ENCODE measurements at places on chromosomes 7 and 10. TPM values are rescaled to one million over a fixed set of nuclear protein-coding genes. Genes with fewer than 3 reads are reported as not detected.

- no peaks in the 10 kb centered on the region for H3K4me1 ChIP-seq
- DNase-seq = peak; percentile 78
Observed at GRCh38 chr7:50310361-50310760, 5.8 kb downstream of the IKZF1 start.

- peaks cover 12% of the 10 kb centered on the region for H3K4me1 ChIP-seq
- DNase-seq = peak; percentile 62
- H3K4me3 ChIP-seq = no peak overlapping the region
- H3K27ac ChIP-seq = no peak overlapping the region
- H3K36me3 ChIP-seq = peaks cover 53% of the 10 kb centered on the region
Observed at GRCh38 chr7:47525066-47525623, 56.8 kb downstream of the TNS3 start.

- H3K4me3 ChIP-seq = no peak overlapping the region
- peaks cover 9% of the 10 kb centered on the region for H3K4me1 ChIP-seq
- no peak for DNase-seq
- H3K27me3 ChIP-seq = no peaks in the 10 kb centered on the region
- H3K36me3 ChIP-seq = peaks cover 3% of the 10 kb centered on the region
- no peak overlapping the region for H3K27ac ChIP-seq
Observed at GRCh38 chr10:87695074-87695473, 35.4 kb downstream of the PAPSS2 start.

DNA sequence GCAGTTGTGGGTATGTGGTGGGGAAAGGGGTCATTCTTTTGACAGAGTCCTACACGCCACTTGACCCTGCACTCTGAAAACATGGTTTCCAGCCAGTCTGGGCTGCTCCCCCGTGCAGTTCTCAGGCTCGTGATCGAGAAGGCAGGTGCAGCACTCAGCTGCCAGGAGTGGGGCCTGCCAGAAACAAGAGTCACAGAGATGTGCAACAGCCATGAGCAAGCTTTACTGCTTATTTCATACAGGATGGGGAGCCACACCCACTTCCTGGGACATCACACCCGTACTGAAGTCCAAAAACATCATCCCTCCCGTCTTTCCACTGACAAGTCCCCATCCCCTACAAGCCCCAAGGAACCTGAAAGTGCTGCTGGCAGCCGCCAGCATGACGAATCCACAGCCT, 9.3 kb downstream of the ATG9B start:
- no peak overlapping the region for H3K27ac ChIP-seq
- H3K4me1 ChIP-seq = peaks cover 9% of the 10 kb centered on the region
- peaks cover 31% of the 10 kb centered on the region for H3K27me3 ChIP-seq

DNA sequence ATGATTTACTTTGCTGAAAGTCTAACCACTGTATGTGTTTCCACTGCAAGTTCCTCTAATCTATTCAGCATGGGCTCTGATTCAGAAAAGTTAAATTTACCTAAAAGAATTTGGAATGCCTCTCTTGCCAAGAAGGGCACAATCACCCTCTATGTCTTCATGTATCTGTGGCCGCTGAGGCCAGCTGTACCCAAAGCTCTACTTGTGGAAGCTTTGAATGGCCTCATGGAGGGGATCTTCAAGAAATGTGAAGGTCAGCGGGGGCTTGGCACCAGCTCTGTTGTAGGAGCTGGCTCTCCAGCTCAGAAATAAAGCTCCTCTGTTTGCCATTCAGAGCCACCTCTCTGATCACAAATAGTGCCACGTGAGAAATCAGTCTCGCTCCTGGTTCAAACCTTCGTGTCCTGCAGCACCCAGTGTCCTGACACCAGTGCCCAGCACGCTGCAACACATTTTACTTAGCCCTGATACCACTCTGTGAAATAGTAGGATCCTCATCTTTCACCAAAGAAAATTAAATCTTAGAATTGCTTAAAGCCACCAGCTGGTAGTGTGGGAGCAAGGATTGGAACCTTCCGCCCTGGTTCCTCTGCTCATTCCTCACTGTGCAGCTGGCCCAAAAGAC, 61.1 kb downstream of the PKD1L1 start:
- no peak overlapping the region for H3K4me3 ChIP-seq
- peaks cover 26% of the 10 kb centered on the region for H3K27me3 ChIP-seq
- no peaks in the 10 kb centered on the region for H3K36me3 ChIP-seq
- DNase-seq = no peak

- H3K4me3 ChIP-seq = no peak overlapping the region
- no peak overlapping the region for H3K27ac ChIP-seq
- no peaks in the 10 kb centered on the region for H3K27me3 ChIP-seq
- DNase-seq = no peak
- H3K36me3 ChIP-seq = no peaks in the 10 kb centered on the region
Observed at GRCh38 chr7:28176645-28177044, 4.0 kb downstream of the JAZF1 start.

GRCh38 chr7:74690474-74690873, 33.0 kb downstream of the GTF2I start:
- H3K4me3 ChIP-seq = no peak overlapping the region
- no peak overlapping the region for H3K27ac ChIP-seq
- peaks cover 57% of the 10 kb centered on the region for H3K36me3 ChIP-seq

DNA sequence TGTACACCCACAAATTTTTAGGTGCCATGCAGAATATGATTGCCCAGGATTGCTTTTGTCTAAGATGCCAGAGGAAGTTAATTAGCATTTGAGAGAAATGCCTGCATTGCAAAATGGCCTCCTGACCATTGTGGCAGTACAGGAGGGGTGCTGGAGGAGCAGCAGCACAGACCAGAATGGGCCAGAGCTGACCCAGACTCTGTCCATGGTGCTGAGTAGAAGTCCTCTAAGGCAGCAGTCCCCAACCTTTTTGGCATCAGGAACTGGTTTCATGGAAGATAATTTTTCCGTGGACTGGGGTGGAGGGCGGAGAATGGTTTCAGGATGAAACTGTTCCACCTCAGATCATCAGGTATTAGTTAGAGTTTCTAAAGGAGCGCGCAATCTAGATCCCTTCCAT, 217.8 kb upstream of the AGK start:
- no peak overlapping the region for H3K27ac ChIP-seq
- no peak overlapping the region for H3K4me3 ChIP-seq
- no peaks in the 10 kb centered on the region for H3K27me3 ChIP-seq
- H3K36me3 ChIP-seq = no peaks in the 10 kb centered on the region

GRCh38 chr7:4169455-4169854, 512.6 kb upstream of the FOXK1 start:
- no peak overlapping the region for H3K4me3 ChIP-seq
- no peaks in the 10 kb centered on the region for H3K4me1 ChIP-seq
- no peaks in the 10 kb centered on the region for H3K36me3 ChIP-seq
- no peak overlapping the region for H3K27ac ChIP-seq
- no peak for DNase-seq
- H3K27me3 ChIP-seq = no peaks in the 10 kb centered on the region

GRCh38 chr10:104640339-104641186, 527 bp upstream of the SORCS3 start:
- no peak overlapping the region for H3K4me3 ChIP-seq
- no peaks in the 10 kb centered on the region for H3K4me1 ChIP-seq
- no peak for DNase-seq
- H3K36me3 ChIP-seq = no peaks in the 10 kb centered on the region
- peaks cover 29% of the 10 kb centered on the region for H3K27me3 ChIP-seq
- no peak overlapping the region for H3K27ac ChIP-seq

DNA sequence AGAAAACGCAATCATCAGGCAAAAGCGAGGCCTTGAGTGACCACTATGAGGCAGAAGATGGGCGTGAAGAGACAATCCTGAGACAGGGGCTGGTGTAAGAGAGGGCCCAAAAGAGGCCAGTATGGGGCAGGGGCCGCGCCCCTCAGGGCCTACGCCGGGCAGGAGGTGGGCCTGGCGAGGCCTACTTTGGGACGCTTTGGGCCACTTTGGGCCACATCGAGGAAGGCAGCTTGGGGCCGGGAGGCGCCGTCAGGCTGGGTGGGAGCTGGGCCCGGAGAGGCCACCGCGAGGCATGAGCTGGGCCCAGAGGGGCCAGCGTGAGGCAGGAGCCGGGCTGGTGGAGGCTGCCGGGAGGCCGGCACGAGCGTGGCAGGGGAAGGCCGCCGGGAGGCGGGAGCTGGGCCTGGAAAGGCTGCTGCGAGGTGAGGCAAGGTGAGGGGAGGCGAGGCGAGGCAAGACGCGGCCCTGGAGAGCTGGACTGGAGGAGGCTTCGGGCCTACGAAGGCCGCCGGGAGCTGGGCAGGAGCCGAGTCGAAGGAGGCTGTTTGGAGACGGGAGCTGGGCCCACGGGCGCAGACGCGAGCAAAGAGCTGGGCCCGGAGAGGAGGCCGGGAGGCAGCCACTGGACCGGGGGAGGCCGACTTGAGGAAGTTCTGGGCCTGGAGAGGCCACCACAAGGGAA, 171.3 kb downstream of the TPST1 start:
- H3K27me3 ChIP-seq = no peaks in the 10 kb centered on the region
- H3K27ac ChIP-seq = no peak overlapping the region
- H3K36me3 ChIP-seq = no peaks in the 10 kb centered on the region
- peak; percentile 52 for DNase-seq
- no peaks in the 10 kb centered on the region for H3K4me1 ChIP-seq

- peaks cover 34% of the 10 kb centered on the region for H3K4me1 ChIP-seq
- no peaks in the 10 kb centered on the region for H3K36me3 ChIP-seq
- no peak overlapping the region for H3K27ac ChIP-seq
- no peak for DNase-seq
Observed at GRCh38 chr7:141359262-141359661, 191.9 kb upstream of the AGK start.

- H3K4me1 ChIP-seq = no peaks in the 10 kb centered on the region
- no peaks in the 10 kb centered on the region for H3K36me3 ChIP-seq
- H3K27ac ChIP-seq = no peak overlapping the region
- peak; percentile 53 for DNase-seq
Observed at GRCh38 chr7:44310221-44310848, 15.1 kb downstream of the CAMK2B start.

DNA sequence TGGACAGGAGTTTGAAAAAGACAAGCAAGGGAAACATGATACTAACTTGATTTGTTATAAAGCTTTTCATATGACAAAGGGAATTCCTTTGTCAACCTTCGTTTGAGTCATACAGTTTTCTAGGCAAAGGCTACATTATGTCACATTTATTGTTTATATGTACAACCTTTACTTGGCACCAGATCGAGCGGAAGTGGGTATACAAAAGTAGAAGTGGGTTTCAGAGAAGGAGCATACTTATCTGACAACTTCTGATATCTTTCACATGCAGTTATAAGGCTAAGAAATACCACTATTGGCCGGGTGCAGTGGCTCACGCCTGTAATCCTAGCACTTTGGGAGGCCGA, 11.0 kb downstream of the STMP1 start:
- H3K27ac ChIP-seq = peak overlapping the region; percentile 68
- H3K4me3 ChIP-seq = no peak overlapping the region
- peaks cover 4% of the 10 kb centered on the region for H3K36me3 ChIP-seq
- H3K27me3 ChIP-seq = no peaks in the 10 kb centered on the region
- DNase-seq = peak; percentile 68

GRCh38 chr7:35036361-35037171, 719 bp downstream of the DPY19L1 start:
- H3K36me3 ChIP-seq = no peaks in the 10 kb centered on the region
- peaks cover 20% of the 10 kb centered on the region for H3K4me1 ChIP-seq
- peak overlapping the region; percentile 70 for H3K27ac ChIP-seq
- peak overlapping the region; percentile 79 for H3K4me3 ChIP-seq

GRCh38 chr10:28946479-28946878, 269.2 kb downstream of the BAMBI start:
- H3K27ac ChIP-seq = peak overlapping the region; percentile 76
- peaks cover 23% of the 10 kb centered on the region for H3K4me1 ChIP-seq
- no peaks in the 10 kb centered on the region for H3K27me3 ChIP-seq
- no peak for DNase-seq

- H3K27ac ChIP-seq = no peak overlapping the region
- H3K4me1 ChIP-seq = no peaks in the 10 kb centered on the region
- no peak for DNase-seq
- H3K4me3 ChIP-seq = no peak overlapping the region
Observed at GRCh38 chr10:19800161-19800560, 16.1 kb upstream of the PLXDC2 start.

- no peaks in the 10 kb centered on the region for H3K27me3 ChIP-seq
- H3K36me3 ChIP-seq = no peaks in the 10 kb centered on the region
- DNase-seq = no peak
Observed at GRCh38 chr10:34716958-34717357, 98.1 kb downstream of the PARD3 start.

DNA sequence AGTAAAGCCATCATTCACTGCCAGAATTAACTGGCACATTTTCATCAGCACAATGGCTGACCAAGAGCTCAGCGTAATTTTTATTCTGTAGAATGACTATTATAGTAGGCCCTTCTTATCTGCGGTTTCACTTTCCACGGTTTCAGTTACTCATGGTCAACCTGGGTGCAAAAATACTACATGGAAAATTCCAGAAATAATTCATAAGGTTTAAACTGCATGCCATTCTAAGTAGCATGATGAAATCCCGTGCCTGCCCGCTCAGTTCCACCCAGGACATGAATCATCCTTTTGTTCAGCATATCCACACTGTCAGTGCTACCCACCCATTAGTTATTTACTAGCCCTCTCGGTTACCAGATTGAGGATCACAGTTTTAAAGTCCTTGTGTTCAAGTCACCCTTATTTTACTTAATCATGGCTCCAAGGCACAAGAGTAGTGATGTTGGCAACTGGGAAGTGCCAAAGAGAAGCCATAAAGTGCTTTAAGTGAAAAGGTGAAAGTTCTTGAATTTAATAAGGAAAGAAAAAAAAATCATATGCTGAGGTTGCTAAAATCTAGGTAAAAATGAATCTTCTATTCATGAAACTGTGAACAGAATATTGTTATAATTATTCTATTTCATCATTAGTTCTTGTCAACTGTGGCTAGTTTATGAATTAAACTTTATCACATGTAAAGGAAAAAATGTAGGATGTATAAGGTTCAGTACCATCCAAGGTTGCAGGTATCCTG, 204.9 kb downstream of the DOCK4 start:
- peaks cover 10% of the 10 kb centered on the region for H3K4me1 ChIP-seq
- H3K36me3 ChIP-seq = no peaks in the 10 kb centered on the region
- H3K27me3 ChIP-seq = no peaks in the 10 kb centered on the region
- DNase-seq = peak; percentile 22
- H3K4me3 ChIP-seq = peak overlapping the region; percentile 38
- H3K27ac ChIP-seq = peak overlapping the region; percentile 79

The PFKP gene
- 71.6 TPM for total RNA-seq

The TMEM178B gene
- total RNA-seq = 1.1 TPM

The ANXA8L1 gene
- 0.29 TPM for total RNA-seq

The OR6B1 gene
- not detected for total RNA-seq

The VWA2 gene
- total RNA-seq = under 0.01 TPM

The MUC3A gene
- total RNA-seq = not detected

The CDK14 gene
- 39.1 TPM for total RNA-seq

The PKD2L1 gene
- total RNA-seq = not detected

The NRAP gene
- not detected for total RNA-seq

The FAM25G gene
- total RNA-seq = not detected

All from osteoblast (primary cell).